ENCODE measurements at places on chromosomes 1 and 21. TPM values are rescaled to one million over a fixed set of nuclear protein-coding genes. Genes with fewer than 3 reads are reported as not detected.

- DNase-seq: no peak
Measured at GRCh38 chr1:98557895-98558294, 103.6 kb upstream of the SNX7 start.

DNA sequence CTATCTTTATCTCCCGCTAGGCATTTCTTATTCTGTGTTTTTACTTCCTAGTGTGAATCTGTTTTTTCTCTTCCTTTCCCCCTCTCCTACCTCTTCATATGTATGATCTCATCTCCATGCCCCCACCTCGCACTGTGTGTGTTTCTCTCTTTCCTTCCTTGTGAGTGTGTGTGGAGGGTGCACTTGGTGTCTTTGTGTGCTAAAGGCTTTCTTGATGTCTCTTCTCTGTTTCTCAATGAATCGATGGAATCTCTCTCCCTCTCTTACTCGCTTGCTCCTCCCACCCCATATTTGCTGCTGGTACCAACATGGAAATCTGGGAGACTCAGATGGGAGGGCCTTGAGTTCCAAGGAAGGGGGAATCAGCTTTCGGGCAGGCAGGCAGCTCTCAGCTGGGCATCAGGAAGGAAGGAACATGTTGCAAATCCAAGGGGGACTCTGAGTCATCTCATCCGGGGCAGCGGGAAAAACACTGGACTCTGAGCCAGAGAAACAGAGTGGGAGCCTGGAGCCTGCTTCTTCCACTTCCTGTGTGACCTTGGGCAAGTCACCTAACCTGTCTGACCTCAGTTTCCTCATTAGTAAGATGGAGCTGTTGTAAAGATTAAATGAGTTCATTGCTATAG is 147.5 kb downstream of the PTPRU start:
- no peak for DNase-seq

- no peak for DNase-seq
Measured at GRCh38 chr1:167666416-167666815, 36.4 kb downstream of the RCSD1 start.

- no peak for DNase-seq
Measured at GRCh38 chr1:226304291-226304955, 4.5 kb downstream of the LIN9 start.

DNA sequence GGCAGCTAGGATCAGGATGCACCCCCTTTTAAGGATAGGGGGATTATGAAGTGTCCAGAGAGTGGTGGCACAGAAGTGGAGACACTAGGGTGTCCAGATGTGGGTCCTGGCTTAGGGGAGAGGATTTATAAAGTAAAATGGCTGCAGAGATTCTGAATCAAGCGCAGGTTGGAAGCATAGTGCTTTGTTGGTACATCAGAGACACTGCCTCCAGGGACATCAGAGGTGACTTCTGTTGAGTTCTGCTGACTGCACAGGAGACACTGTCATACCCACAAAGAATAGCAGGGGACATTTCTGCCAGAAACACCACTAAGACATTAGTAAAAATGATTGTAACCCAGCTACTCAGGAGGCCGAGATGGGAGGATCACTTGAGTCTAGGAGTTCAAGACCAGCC is 16.4 kb downstream of the GPR137B start:
- DNase-seq: no peak

GRCh38 chr1:59690171-59690930 is 124.4 kb upstream of the HOOK1 start:
- no peak for DNase-seq

- no peak for DNase-seq
Measured at GRCh38 chr1:73886716-73887115, 311.3 kb downstream of the LRRIQ3 start.

Gene ALX3
- polyA plus RNA-seq: not detected

Gene NHLH2
- polyA plus RNA-seq: not detected

Gene SPRR2A
- polyA plus RNA-seq: not detected

Gene NBPF19
- polyA plus RNA-seq: 16.6 TPM

Gene OR2T3
- polyA plus RNA-seq: not detected

Gene NEK2
- polyA plus RNA-seq: 23.6 TPM

Gene SLC45A1
- polyA plus RNA-seq: 2.6 TPM

Measured in renal cortex interstitium (tissue), 15 donors.